ENCODE measurements at places on chromosomes 11 and 22. TPM values are rescaled to one million over a fixed set of nuclear protein-coding genes. Genes with fewer than 3 reads are reported as not detected.
A peak's percentile ranks its signal among the peaks of the same experiment; 100 is the strongest.

DNA sequence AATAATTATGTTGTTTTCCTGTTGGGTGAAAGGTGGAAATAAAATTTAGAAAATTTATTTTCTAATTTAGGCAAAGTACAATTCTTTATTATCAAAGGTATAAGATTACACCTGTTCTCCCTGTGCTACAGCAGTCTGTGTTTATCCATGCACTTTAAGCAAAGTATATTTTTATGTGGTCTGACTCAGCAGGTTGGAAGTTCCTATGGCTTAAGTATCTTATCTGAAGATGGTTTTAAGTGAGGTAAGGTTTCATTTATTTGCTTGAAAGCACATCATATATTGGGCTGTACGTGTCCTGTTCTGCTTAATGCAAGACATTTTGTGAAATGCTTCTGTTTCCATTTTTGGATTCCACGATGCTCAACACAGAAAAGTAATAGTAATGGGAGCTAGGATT lies 14.6 kb downstream of the PPME1 start:
- DNase-seq = no peak

DNA sequence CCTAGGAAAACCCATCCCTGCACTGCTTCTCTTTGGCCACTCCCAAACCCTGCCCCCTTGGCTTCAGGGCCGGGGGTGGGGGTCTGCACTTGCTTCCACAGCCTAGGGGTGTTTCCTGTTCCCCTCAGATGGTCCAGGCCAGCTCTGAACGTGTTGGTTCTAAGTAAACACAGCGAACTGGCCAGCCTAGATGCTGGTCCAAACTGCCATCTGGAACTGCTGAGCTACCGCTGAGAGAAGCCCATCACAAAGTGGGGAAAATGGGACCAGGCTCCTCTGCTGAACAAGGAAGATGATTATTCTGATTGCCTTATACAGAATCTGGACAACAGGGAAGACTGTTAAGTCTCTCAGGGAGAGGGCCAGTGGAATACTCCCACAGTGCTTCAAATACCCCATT lies 23.5 kb upstream of the YPEL1 start:
- no peak for DNase-seq

- DNase-seq = no peak
These were observed 67.7 kb upstream of the MYOD1 start for GRCh38 chr11:17651681-17652080.

GRCh38 chr22:40524392-40525249 lies 111.9 kb downstream of the MRTFA start:
- no peak for DNase-seq

DNA sequence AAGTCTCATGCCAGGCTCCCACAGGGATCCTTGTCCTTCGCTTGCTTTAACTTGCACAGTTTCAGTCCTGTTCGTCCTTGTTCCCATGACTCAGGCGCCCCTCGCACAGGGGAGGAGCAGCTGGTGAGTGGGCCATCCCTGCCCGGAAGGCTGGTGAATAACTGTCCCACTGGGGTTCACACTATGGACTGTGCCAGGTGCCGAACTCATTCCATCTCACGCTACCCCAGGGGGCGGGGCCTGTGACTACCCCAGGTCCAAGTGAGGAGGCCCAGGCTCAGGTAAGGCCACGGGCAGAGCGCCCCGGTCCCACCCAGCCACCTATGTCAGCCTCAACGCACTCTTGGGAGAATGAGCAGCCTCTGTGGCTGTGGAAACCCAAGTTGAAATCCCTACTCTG lies 7.2 kb upstream of the CARD10 start:
- DNase-seq = no peak

DNA sequence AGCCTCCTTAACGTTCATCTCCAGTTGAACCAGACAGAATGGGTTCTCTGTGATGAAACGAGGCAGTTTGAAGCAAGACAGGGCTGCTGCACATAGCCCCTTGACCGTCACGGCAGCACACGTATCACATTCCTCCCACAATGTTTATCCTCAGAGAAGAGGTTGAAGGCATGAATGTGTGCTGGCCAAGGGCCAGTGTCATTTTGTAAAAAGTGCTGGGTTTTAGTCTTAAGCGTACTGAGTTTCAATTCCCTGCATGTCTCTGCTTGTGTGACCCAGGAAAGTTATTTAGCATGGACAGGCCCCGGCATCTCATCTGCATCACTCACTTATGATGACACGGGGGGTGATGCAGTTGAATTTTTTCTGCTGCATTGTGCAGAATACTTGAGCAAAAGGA lies 31.6 kb downstream of the TTC12 start:
- no peak for DNase-seq

GRCh38 chr11:109109571-109110315 lies 312.2 kb upstream of the C11orf87 start:
- DNase-seq = no peak

DNA sequence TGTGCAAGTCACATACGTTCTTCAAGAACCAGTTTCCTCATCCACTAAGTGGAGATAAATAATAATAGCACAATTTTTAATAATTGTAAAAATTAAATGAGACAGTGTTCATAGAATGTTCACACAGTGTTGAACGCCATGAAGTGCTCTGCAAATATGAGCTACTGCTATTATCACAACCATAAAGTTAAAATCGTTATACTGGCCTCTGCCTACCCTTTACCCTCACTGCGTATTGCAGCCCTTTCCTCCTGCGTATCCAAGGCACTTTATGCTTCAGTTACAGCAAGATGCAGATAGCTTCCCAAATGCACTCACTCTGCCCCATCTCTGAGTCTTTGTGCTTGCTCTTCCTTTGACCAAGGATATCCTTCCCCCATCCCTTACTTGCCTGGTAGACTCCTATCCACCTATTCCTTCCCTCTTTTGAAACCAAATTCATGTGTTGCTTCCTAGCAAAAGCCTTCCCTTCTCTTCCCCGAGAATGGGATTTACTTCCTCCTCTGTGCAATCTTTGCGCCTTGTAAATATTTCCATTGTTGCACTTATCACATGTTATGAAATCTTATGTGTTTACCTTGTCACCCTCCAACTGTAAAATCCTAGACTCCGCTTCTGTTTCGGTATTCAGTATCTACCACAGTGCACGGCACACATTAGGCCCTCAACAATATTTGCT lies 196.9 kb downstream of the ADAMTS15 start:
- no peak for DNase-seq

DNA sequence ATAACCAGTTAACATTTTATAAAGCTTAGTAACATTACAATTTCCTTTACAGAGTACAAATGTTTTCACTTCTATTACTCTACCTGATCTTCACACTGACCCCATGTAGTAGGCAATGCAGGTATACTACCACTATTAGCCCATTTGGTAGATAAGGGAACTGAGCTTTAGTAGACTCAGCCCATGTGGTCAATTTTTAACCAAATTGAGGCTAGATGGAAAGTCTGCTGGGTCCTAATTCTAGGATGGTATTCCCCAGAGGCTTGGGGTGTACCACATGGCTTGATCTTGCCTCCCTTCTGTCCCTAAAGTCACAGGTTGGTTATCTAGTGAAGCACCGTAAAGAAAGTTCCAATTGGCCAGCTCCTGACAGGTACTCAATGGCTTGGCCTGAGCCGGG lies 48.2 kb downstream of the NRXN2 start:
- DNase-seq = no peak

DNA sequence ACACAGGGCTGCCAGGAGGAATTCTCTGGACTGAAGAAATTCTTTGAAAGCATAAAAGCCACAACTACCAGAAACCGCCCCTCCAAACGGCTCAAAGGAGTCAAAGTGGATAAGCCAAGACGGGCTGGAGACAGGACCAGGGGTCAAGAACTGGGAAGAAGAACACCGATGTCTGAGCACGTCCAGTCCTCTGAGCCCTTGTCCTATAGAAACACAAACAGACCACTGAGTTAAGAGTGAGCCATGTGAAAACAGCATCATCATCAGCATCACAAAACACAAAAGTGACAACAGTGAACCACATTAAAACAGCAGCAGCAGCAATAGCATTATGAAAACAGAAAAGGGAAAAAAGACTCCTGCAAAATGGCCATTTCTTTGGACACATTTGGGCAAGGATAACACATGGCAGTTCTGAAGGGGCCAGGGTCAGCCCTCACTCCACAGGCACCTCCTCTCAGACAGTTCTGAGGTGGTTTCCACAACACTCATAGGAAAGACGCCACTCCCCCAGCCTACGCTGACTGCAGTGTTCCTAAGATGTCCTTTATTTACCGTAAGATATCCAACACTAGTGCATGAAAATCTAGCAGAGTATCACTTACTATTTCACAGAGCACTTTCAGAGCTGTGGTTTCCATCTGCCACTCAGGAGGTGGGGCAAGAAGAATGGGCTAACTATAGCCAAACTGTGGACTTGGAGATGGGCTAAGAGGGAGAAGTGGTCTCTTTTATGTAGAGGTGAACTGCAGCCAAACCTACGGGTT lies 28.6 kb upstream of the YPEL1 start:
- no peak for DNase-seq

DNA sequence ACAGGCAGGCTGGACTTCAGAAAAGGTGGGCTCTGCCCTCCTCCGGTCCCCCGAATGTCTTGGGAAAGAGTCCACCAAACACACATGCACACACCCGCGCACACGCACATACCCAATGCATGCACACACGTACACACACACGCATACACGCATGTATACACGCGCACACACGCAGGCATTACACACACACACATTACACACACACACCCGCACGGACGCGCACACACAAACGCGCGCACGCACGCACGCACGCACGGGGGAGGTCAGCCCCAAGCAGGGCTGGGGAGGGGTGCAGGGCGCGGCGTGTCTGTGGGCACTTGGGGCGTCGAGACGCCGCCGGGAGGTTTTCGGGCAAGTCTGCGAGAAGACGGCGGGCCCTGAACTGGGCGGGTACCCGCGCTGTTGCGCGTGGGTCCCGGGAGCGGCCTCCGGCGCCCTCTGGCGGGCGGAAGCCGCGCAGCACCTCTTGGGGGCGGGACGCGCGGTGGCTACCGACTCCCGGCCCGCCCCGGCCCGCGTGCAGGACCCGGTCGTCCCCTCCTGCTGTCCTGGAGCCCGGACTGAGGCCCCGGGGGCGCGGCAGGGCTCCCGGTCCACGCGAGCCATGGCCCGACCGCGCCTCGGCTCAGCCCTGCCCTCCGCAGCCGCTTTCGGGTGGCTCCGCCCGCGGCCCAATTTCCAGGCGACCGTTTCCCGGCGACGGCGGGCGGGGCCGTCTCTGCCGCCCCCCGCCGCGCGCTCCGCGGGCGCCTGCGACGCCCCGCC lies 3.6 kb downstream of the SEPTIN5 start:
- DNase-seq = peak; percentile 75

- DNase-seq = peak; percentile 11
These were observed 7.1 kb downstream of the SNU13 start for GRCh38 chr22:41681616-41682015.

GRCh38 chr11:83681031-83681781 lies 395.0 kb upstream of the CCDC90B start:
- DNase-seq = no peak

DNA sequence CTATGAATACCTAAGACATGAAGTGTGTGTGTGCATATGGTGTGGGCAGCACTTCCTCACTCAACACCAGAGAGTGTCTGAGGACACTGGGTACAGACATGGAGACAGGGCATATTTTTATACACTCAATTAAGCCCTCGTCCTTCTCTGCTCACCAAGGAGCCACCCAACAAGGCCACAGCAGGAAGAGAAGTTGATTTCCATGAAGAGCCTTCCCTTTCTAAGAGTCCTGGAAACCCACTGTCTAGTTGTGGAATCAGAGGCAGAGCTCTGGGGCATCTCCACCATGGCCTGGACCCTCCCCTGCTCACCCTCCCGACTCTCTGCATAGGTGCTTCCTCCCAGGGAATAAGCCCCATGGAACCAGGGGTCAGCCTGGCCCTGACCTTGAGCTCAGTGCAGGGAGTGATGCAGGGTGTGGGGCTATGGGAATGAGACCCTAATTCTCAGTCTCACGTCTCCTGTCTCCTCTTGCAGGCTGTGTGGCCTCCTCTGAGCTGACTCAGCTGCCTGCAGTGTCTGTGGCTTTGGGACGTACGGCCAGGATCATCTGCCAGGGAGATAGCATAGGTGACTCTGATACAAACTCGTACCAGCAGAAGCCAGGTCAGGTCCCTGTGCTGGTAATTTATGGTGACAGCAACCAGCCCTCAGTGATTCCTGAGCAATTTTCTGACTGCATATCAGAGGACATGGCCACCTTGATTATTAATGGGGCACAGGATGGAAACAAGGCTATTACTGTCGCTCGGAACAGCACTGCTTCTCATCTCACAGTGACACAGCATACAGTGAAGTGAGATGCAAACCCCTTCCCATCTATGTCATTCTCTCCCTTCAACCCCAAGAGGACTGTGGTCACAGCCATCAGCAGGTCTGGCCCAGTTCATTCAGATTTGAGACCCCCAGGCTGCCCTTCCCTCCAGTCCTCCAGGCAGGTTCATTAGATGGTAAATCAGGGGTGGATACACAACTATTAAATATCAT lies 14.6 kb upstream of the IGLL5 start:
- DNase-seq = no peak

DNA sequence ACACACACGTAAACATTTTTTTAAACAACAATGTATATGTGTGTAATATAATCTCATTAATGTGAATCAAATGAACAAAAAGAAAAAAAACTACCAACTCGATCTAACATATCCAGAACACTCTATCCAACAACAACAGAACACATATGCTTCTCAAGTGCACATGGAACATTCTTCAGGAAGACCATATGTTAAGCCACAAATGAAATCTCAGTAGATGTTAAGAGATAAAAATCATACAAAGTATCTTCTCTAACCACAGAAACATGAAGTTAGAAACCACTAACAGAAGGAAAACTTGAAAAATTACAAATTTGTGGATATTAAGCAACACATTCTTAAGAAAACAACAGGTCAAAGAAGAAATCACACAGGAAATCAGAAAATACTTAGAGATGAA lies 25.5 kb upstream of the TMEM45B start:
- no peak for DNase-seq

DNA sequence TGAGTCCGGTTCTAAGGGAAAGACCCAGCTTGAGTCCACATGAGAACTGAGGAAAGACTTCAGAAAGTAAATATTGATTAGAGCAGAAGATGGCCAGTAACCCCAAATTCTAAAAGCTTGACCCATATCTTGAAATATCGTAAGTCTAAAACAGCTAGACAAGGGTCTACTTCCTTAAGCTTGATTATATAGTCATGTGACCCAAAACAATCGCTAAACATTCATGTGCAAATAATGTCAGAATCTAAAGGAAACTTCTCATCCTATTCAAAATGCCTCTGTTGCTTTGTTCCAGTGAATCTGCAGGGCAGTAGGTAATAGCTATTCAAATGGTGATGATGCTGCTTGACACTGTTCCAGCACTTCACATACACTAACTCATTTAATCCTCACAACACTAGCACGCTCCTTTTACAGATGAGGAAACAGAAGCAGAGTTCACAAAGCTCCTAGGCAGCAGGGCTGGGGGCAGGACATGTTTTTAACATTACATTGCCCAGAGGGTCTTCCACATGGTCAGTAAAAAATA lies 52.6 kb downstream of the TCF20 start:
- no peak for DNase-seq

EP300 gene
- 119 TPM for total RNA-seq

ABCC8 gene
- total RNA-seq = 0.27 TPM

FAM83F gene
- 0.54 TPM for total RNA-seq

GGTLC3 gene
- total RNA-seq = not detected

GRAMD1B gene
- 18.9 TPM for total RNA-seq

SLC22A25 gene
- total RNA-seq = not detected

HEPHL1 gene
- under 0.01 TPM for total RNA-seq

NXF1 gene
- 62.2 TPM for total RNA-seq

SCYL1 gene
- total RNA-seq = 107 TPM

KCNE3 gene
- total RNA-seq = 8.1 TPM

CCND1 gene
- total RNA-seq = 1.6 TPM

CHADL gene
- 1.9 TPM for total RNA-seq
